Muscle of arm (tissue), 14 donors: ENCODE measurements at places on chromosomes 11 and 22.

GRCh38 chr11:1153951-1154493 is 3.7 kb upstream of the MUC5AC start:
- no peak for DNase-seq

- DNase-seq: no peak
Measured at GRCh38 chr22:50522806-50523438, 2.5 kb downstream of the SCO2 start.

- DNase-seq: no peak
Measured at GRCh38 chr11:112662554-112662953, 298.7 kb upstream of the NCAM1 start.

DNA sequence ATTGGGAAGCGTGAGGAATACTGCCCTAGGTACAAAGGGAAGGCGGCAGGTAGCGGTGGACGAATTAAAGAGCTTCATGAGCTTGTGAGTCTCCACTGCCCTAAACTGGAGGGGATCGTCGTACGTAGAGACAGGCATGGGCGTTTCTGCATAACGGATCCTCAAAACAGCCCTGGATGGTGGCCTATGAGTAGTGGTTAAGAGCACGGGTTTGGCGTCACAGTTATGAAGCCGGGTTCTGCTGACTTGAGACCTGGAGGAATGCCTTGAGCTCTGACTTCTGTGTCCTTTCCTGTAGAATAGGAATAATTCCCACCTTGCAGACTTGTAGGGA is 335 bp downstream of the TMEM138 start:
- DNase-seq: no peak

DNA sequence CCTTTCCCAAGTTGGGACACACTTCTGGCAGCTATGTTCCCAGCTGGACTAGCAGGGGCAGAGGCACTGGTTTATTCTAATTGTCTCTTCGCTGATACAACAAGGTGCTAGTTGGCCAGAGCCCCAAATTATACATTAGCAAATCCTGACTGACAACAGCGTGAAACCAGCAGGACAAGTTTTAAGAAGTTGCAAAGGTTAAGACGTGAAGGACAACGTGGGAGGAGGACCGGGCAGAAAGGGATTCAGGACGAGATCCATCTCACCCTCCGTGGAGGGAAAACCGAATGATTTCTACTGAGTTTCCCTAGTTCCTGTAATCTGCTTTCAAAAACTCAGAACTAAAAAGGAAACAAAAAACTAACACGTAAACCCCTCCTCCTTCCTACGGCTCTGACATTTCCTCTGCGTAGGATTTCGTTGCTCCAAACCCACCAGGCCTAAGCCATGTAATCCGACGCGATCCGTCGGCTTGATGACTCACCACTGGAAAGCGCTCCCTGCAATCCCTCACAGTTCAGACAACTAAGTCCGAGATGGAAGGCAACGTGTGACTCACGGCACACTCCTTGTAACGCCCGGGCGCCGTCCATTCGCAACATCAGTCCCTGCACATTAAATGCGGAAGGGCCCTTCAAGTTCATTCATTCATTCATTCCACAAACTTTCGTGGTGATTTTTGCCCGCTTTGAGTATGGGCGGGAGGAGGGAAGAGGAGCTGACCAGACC is 703 bp downstream of the POGLUT3 start:
- DNase-seq: peak; percentile 95

DNA sequence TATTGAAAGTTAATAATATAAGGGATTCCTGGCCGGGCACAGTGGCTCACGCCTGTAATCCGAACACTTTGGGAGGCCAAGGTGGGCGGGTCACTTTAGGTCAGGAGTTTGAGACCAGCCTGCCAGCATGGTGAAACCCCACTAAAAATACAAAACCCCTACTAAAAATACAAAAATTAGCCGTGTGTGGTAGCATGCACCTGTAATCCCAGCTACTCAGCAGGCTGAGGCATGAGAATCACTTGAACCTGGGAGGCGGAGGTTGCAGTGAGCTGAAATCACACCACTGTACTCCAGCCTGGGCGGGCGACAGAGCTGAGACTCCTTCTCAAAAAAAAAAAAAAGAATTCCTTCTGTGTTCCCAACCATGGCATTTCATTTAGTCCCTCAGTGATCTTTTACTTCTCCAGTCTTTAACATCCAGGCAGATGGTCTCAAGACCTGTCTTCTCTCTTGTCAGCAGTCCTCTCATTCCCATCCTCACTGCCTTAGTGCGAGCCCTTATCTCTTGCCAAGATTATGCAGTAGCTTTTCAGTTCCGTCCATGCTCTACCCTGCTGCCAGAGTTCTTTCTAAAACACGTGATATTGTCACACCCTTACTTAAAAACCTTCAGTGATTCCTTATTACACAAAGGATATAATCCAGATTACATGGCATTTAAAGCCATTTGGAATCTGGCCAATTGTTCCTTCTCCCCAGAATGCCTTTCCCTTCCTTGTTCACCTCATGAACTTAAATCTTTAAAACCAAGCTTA is 17.9 kb downstream of the RTN3 start:
- DNase-seq: no peak

DNA sequence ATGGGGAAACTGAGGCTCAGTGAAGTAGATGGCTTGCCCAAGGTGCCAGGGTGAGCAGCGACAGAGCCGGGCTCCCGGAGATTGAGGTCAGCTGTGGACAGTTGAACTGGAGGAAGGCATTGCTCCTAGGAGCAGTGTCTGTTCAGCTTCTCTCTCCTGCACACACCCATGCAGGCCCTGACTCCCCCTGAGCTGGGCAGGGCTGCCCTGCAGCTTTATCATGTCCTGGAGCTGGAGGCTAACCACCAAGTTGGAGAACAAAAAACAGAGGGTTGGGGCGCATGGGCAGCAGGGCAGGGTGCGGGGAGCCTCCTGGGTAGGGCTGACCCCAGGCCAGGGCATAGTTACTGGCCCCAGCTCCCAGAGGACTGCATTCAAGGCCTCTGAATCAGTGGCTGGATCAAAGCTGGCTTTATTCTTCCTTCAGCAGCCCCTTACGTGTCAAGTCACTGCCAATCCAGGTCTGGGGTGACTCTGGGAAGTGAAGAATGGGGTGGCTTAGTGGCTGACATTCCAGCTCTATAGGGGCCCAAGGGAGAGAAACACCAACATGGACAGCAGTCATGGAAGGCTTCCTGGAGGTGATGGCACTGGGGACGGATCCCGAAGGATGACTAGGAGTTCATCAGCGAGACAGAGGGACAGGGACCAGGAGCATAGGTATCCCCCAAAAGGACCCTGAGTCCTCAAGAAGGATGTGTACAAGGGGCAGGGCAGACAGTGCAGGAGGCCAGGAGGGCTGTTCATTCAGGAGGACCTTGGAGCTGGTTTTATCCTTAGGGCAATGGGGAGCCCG is 83.8 kb downstream of the CACNA1I start:
- no peak for DNase-seq

DNA sequence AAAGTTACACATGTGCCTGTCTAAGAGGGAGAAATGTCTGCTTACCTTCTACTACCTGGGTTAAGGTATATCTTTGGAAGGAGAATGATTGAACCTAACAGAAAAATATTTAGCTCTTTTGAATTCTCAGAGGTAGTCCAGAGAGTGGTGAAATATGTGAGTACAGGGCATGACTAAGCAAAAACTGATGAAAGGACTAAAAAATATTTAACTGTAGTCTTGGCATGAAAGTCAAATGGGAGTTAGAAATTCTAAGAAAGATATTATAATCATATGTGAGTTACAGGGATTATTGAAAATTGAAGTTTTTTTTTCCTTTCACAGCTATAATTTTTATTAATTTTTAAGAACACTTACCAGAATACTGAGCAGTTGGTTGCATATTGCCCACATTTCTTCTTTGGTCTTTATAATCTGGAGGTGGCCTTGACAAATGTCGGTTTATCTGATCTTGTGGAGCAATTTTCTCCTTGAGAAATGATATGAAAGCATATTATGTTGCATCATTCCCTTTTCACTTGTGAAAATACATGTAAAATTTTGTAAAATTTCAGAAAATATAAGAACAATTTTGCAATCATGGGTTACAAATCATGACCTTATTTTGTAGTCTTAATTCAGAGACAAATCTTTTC is 61.4 kb upstream of the MTMR2 start:
- no peak for DNase-seq

- no peak for DNase-seq
Measured at GRCh38 chr11:123212406-123212805, 17.4 kb upstream of the CLMP start.

DNA sequence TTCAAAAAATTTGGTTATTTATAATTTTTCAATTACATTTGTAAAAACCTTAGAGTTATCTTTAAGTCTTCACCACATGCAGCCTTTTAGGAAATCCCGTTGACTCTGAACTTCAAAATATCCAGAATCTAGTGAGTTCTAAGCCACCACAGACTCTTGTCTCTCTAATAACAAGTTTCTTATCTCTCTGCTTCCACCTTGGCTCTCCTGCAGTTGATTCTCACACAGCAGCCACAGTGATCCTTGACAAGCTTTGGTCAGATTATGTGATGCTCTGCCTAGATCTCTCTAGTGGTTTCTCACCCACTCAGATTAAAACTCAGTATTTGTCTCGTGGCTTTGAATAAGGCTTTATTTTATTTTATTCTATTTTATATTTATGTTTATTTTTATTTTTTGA is 8.6 kb downstream of the HSD17B12 start:
- no peak for DNase-seq

- DNase-seq: no peak
Measured at GRCh38 chr11:61108847-61109585, 6.7 kb downstream of the CD5 start.
